ENCODE measurements at places on chromosomes 5 and 9. TPM values are rescaled to one million over a fixed set of nuclear protein-coding genes. Genes with fewer than 3 reads are reported as not detected.

- no peaks in the 10 kb centered on the region for H3K27me3 ChIP-seq
- no peaks in the 10 kb centered on the region for H3K36me3 ChIP-seq
- H3K4me1 ChIP-seq, result peaks cover 12% of the 10 kb centered on the region
- H3K27ac ChIP-seq, result no peak overlapping the region
- DNase-seq, result no peak
Observed at GRCh38 chr9:20702570-20702969, 18.5 kb downstream of the FOCAD start.

The PDZD2 gene
- total RNA-seq, result 95.1 TPM

DNA sequence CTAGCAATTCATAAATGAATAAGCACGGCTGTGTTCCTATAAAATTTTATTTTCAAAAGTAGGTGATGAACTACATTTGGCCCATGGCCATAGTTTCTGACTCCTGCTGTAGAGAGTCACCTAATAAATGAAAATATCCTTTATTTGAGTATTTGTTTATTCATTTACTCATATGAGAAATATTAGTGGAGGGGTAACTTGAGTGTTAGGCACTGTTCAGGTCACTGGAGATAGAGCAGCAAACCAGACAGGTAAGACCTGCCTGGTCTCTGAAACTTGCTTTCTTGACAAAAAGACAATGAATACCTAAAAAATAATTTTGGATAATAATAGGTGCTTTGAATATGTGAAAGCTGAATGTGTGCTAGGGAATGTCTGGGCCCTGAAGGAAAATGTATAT lies 68.8 kb downstream of the YIPF5 start:
- no peak for DNase-seq
- no peaks in the 10 kb centered on the region for H3K36me3 ChIP-seq
- H3K4me3 ChIP-seq, result no peak overlapping the region
- no peak overlapping the region for H3K27ac ChIP-seq
- H3K27me3 ChIP-seq, result no peaks in the 10 kb centered on the region

DNA sequence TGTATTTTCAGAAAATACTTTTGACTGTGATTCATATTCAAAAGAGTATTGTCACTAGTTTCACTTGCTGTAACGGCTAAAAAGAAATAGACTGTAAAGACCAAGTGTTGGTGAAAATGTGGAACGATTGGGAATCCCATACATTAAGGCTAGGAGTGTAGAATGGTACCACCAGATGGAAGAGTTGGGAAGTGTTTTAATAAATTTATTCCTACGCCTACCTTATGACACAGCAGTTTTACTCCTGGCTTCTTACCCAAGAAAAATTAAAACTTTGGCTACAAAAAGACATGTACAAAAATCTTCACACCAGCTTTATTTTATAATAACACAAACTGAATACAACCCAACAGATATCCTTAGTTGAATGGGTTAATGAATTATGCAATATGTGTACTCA lies 256.2 kb downstream of the TAF11L14 start:
- no peak overlapping the region for H3K27ac ChIP-seq
- no peaks in the 10 kb centered on the region for H3K4me1 ChIP-seq
- no peaks in the 10 kb centered on the region for H3K27me3 ChIP-seq

DNA sequence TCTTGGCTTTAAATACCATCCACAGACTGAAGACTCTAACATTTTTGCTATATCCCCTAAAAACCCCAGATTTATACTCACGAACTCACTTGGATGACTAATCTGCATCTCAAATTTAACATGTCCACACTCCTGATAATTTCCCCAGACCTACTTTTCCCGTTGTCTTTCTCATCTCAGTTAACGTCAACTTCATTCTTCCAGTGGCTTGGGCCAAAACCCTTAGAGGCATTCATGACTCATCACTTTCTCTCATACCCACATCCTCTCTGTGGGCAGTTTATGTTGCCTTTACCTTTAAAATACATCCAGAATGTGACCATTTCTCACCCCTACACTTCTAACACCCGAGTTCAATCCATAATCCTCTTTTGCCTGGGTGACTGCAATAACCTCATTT lies 96.7 kb downstream of the EDIL3 start:
- no peaks in the 10 kb centered on the region for H3K36me3 ChIP-seq
- no peaks in the 10 kb centered on the region for H3K4me1 ChIP-seq
- no peak for DNase-seq
- H3K27me3 ChIP-seq, result no peaks in the 10 kb centered on the region
- no peak overlapping the region for H3K27ac ChIP-seq

- no peaks in the 10 kb centered on the region for H3K36me3 ChIP-seq
- H3K27ac ChIP-seq, result no peak overlapping the region
- H3K4me1 ChIP-seq, result no peaks in the 10 kb centered on the region
- H3K27me3 ChIP-seq, result no peaks in the 10 kb centered on the region
- H3K4me3 ChIP-seq, result no peak overlapping the region
Observed at GRCh38 chr5:82549263-82549662, 271.1 kb upstream of the RPS23 start.

DNA sequence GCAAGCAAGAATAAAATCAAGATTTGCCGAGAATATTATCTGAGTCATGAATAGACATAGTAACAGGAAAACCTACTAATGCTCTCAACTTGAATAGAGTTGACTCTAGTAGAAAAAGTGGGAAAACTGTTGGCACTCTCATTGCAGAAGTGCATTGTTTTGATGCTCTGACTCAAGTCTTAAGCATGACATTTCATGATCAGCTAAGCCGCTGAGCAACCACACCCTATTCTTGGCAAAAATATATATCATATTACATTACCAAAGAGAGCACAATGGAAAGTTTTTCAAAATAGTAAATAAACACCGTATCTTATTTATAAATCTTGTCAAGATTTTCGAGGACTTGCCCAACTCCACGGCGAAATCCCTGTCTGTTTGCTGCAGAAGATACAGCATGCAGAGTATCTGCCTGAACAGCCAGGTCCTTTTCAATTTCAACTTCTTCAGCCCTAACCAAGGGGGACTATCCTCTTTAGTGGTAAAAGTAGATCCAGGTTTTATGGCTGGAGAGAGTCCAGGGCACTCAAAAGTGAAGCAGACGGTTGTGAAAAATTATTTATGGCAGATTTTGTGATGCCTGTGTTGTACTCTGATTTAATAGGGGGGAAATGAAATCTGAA lies 13.9 kb upstream of the ADAMTSL1 start:
- no peak for DNase-seq
- H3K4me1 ChIP-seq, result no peaks in the 10 kb centered on the region
- H3K4me3 ChIP-seq, result no peak overlapping the region
- H3K36me3 ChIP-seq, result no peaks in the 10 kb centered on the region

The ZBTB26 gene
- total RNA-seq, result 3.2 TPM

The C8G gene
- total RNA-seq, result 2.8 TPM

DNA sequence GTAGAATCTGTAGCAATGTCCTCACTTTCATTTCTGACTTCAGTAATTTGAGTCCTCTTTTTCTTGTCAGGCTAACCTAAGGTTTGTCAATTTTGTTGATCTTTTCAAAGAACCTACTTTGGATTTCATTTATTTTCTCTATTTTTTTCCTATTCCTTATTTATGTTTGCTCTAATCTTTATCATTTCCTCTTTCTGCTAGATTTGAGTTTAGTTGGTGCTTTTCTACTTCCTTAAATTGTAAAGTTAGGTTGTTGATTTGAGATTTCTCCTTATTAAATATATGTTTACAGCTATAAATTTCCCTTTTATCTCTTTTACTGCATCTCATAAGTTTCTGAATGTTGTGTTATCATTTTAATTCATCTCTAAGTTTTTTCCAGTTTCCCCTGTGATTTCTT lies 75.1 kb upstream of the FAM120A start:
- DNase-seq, result no peak
- no peaks in the 10 kb centered on the region for H3K4me1 ChIP-seq
- no peaks in the 10 kb centered on the region for H3K36me3 ChIP-seq
- H3K4me3 ChIP-seq, result no peak overlapping the region
- peaks cover 6% of the 10 kb centered on the region for H3K27me3 ChIP-seq

GRCh38 chr5:118125687-118126086 lies 862.7 kb downstream of the DTWD2 start:
- H3K36me3 ChIP-seq, result no peaks in the 10 kb centered on the region
- DNase-seq, result no peak
- H3K4me3 ChIP-seq, result no peak overlapping the region
- no peaks in the 10 kb centered on the region for H3K4me1 ChIP-seq

GRCh38 chr9:126452106-126452505 lies 125.5 kb downstream of the MVB12B start:
- H3K27me3 ChIP-seq, result no peaks in the 10 kb centered on the region
- no peak overlapping the region for H3K27ac ChIP-seq
- H3K4me1 ChIP-seq, result peaks cover 13% of the 10 kb centered on the region
- peaks cover 18% of the 10 kb centered on the region for H3K36me3 ChIP-seq
- H3K4me3 ChIP-seq, result no peak overlapping the region

DNA sequence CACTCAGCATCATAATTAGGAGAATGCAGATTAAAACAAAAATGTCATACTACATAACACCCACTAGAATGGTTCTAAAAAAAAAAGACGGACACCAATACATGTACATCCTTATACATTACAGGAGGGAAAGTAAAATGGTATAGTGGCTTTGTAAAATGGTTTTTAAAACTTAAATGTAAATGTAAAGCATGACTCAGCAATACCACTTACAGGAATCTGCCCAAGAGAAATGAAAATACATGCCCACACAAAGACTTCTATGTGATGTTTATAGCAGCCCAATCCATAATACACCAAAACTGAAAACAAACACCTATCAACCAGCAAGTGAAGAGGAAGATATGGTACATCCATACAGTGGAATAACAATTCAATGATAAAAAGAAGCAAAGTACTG lies 939.1 kb upstream of the ACO1 start:
- H3K27ac ChIP-seq, result no peak overlapping the region
- H3K27me3 ChIP-seq, result no peaks in the 10 kb centered on the region
- no peak for DNase-seq
- H3K4me1 ChIP-seq, result no peaks in the 10 kb centered on the region

DNA sequence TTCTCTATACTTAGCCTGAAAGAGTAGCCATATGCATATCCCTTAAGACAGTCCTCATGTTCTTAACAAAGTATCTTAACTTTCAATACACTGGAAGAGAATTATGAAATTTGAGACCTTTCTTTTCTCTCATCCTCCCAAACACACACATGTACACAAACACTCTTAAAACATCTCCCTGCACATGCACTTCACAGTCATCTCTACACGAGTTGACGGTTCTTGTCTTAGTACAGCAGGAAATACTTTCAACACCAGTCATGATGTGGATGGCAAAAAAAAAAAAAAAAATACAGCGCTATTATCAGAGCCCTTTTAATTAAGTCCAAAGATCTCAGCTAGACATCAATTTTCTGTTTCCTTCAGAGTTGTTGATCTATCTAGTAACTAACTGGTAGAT lies 43.6 kb upstream of the PCSK1 start:
- H3K4me1 ChIP-seq, result no peaks in the 10 kb centered on the region
- no peaks in the 10 kb centered on the region for H3K27me3 ChIP-seq
- H3K4me3 ChIP-seq, result no peak overlapping the region
- H3K27ac ChIP-seq, result no peak overlapping the region

DNA sequence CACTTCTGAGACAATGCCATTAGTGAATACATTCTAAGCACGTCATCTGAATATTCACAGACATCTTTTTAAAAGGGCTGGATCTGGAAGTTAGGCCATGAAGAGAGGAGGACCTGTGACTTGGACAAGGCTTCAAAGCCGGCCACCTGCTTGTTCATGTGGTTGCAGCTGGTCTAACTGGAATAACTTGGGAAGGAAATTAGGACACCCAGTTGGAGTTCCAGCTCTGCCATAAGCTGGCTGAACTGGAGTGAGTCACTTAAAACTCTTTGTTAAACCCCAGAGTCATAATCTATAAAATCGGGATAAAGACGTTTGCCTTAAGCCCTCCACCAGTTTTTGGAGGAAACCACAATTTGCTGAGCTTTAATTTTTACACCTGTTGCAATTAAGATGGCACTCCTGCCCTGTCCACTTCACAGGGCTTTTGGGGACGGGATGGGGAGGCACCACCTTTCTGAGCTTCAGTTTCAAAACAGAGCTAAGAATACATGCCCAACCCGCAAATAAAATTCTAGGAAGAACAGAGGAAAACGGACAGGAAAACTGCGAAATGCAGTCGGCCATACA lies 536 bp upstream of the STX17 start:
- peak overlapping the region; percentile 98 for H3K27ac ChIP-seq
- DNase-seq, result no peak
- H3K36me3 ChIP-seq, result peaks cover 2% of the 10 kb centered on the region
- peaks cover 18% of the 10 kb centered on the region for H3K4me1 ChIP-seq
- H3K27me3 ChIP-seq, result no peaks in the 10 kb centered on the region
